Stimulated activated CD4-positive, alpha-beta T cell treated with anti-CD3 and anti-CD28 coated beads, Interleukin-12 subunit alpha, Interleukin-12 subunit beta, amount 100 ng/mL, for 24 hours (primary cell): ENCODE measurements at places on chromosomes 16 and 17.

GRCh38 chr16:71426880-71427615 is 14.8 kb downstream of the TLE7 start:
- no peak for DNase-seq

- DNase-seq, result no peak
Measured at GRCh38 chr16:57486858-57487834, 853 bp upstream of the DOK4 start.

DNA sequence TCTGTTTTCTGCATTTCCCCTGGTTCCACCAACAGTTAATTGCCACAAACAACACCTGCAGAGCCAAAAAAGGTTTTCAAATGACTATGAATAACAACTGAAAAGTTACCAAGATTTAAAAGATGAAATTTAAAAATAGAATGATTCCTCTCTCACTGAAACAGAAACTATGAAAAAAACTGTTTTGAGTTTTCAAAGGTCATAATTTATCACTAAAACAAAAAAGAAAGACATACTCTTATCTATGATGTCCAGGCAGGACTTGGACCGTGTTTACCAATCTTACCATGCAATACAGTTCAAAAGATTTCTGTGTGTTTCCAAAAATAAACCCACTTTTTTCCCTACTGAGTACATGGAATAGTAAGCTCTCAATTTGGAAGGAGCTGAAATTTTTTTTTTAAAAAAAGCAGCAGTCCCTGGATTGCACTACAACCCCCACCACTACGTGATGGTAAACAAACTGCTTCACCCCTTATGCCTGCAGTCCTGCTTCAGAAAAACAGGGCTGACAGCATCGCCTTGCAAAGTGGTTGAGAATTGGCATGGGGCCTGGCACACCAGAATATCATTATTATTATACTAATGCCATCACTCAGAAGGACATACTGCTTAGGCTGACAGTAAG is 8.5 kb downstream of the TXNDC11 start:
- DNase-seq, result no peak

DNA sequence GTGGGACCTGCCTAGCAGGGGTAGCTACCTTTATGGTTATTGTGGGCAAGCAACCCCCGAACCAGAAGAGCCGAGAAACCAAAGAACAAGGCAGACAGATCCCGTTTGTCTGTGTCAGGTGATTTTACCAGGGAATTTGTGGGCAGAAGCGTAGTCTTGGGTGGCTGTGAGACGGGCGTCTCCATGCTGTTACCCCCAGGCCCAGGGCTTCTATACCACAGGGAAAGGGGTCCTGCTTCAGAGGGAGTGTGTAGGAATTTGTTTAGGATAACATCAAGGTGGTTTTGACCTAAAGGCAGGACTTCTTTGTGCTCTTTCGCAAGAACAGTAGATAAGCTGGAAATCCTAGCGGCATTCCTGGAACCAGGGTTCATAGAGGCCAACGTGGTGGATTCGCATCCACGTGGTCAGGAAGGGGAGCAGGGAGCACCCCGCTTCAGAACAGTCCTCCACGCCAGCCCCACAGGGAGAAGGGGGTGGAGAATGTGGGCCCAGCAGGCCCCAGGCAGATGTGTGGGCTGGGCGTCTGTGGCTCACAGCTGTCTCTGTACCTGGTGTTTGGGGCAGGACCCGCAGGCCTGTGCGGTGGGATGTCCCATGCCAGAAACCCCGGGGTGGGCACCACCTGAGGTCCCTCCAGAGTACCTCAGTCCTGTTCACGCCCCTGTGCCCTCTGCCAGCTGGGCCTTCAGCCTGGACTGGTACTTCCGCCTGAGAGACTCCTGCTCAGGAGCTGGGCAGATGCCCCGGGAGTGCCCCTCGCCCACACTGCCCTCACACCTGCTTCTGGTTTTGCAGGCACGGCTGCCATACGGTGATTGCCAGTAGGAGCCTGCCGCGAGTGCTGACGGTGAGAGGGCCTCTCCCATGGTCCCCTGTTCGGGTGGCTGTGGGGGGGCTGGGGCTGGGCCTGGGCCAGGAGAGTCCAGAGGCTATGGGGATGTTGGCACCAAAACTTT is 4.1 kb downstream of the DECR2 start:
- DNase-seq, result no peak

GRCh38 chr16:726188-726437 is 130 bp downstream of the CCDC78 start:
- no peak for DNase-seq

DNA sequence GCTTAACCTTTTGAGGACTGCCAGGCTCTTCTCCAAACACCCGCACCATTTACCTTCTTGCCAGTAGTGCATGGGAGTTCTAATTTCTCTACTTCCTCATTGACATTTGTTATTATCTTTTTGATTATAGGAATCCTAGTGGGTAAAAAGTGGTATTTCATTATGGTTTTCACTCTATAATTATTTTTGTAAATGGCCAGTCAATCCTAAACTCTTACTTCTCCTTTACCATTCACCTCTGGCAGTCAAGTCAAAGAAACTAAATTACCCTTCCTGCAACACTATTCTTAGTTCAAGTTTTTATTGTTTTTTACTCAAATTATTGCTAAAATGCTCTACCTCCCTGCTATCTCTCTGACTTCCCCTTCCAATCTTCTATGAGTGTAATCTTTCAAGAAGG is 29.8 kb upstream of the ANKFY1 start:
- DNase-seq, result no peak

DNA sequence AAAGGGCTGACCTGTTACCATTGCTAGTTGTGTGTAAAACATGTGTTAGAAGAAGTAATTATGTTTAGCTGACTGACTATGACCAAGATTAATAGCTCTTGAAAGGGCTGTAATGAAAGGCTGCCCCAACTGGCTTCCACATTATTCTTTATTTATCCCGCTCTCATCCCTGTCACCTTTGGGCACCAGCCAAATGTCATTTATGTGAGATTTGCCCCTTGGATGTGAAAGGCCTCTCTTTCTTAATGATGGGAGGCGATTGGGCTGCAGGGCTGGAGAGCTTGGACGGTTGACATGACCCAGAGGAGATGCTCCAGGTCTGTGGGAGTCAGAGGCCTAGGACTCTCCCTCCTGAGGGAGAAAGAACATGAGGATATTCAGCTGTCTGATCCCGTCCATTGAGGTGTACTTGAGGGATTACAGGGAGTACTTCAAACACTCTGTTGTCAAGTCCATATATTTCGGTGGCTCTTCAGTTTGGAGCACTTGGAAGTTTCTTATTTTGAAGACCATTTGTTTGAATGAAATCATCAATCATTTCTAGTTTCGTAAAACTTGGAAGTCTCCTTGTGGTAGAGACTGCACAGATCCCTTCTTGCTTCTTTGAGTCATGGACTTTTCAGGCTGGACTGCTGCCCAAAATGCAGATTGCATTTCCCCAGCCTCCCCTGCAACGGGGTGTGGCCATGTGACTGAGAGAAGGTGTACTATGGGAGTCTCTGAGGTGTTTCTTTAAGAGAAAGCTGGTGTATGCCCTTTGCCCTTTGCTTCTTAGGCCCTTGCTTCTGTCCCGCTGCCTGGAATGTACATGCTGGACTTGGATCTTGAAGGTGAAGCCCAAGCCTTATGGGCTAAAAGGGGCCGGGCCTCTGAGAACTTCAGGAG is 51.3 kb downstream of the FTO start:
- DNase-seq, result no peak

GRCh38 chr16:87830673-87831420 is 38.5 kb downstream of the SLC7A5 start:
- DNase-seq, result no peak

- no peak for DNase-seq
Measured at GRCh38 chr16:70683146-70683944, 2.5 kb downstream of the MTSS2 start.

DNA sequence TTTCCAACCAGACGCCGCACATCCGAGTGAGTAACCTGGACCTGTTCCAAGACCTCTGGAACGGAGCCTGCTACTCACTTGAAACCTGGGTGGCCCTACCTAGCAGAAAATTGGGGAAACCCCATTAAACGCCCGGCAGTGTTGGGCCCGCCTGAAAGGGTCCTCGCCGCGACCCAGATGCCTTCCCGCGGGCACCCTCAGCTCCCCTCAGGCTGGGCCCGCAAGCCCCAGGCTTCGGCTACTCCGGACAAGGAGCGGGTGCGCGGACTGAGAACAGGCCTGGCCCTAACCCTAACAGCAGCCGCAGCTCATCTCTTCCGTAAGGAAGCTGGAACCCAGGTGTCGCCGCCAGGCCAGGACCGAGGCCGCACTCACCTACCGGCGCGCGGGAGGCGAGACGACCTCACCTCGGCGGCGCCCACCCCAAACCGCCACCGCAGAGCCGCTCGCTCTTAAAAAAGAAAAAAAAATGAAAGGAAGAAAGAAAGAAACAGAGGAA is 344 bp downstream of the PSME3IP1 start:
- DNase-seq, result peak; percentile 1

- no peak for DNase-seq
Measured at GRCh38 chr17:10773391-10773790, 30.5 kb downstream of the TMEM238L start.

DNA sequence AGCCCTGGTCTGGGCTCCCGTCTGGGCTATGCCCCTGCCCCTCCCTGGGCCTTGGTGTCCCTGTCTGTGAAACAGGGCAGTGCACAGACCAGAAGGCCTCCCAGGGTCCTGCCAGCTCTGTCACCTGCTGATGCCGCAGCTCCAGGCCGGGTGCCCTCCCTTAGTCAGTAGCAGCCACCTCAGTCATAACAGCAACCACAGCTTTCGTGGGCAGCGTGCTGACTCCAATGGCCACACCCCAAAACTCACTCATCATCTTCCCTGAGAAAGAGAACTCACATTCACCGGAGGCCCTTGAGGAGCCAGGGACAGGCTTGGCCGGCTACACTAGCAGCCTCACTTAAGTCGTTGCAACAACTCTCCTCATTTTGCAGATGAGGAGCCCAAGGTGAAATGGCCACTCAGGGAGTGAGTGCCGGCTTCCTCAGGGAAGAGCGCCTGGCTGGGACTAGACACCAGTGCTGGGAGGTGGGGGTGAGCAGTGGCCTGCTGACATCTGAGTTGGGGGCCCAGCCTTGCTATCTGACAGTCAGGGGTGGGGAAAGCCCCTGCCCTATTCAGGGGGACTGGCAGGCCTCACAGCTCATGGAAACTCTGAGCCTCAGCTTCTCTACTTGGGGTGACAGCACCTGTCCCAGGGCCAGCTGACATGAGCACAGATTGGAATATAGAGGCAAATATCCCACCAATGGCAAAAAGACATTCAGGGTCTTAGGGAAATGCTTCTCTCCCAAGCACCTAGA is 22.6 kb downstream of the SLC5A10 start:
- no peak for DNase-seq

- DNase-seq, result peak; percentile 63
Measured at GRCh38 chr17:43360376-43360738, 38.4 kb upstream of the ARL4D start.

DNA sequence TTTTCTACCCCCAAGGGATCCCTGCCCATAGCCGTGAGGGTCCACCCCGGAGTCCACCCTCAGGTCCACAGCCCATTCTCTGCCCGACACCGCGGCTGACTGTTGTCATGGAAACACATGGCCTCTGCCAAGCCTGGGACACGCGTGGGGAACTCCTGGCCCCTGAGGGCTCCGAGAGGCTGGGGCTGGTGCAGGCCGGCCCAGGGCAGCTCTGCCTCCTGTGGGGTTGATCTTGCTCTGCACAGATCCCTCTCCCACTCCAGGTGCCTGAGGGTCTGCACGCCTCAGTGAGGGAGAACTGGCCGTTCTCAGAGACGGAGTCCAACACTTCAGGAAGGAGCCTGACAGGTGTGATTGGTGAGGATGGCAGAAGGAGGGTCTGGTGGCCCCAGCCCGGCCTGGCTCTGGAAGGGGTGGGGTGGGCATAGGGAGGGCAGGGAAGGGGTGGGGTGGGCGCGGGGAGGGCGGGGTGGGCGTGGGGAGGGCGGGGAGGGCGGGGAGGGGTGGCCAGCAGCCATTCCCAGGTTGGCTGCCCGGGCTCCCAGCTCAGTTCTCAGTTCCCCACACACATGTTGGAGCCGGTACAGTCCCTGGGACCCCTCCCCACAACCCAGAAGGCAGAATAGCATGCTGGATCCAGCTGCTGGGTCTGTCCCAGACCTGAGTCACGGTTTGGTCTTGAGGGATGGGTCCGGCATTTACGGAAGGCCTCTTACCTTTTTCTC is 6.4 kb downstream of the MRPL28 start:
- no peak for DNase-seq

DNA sequence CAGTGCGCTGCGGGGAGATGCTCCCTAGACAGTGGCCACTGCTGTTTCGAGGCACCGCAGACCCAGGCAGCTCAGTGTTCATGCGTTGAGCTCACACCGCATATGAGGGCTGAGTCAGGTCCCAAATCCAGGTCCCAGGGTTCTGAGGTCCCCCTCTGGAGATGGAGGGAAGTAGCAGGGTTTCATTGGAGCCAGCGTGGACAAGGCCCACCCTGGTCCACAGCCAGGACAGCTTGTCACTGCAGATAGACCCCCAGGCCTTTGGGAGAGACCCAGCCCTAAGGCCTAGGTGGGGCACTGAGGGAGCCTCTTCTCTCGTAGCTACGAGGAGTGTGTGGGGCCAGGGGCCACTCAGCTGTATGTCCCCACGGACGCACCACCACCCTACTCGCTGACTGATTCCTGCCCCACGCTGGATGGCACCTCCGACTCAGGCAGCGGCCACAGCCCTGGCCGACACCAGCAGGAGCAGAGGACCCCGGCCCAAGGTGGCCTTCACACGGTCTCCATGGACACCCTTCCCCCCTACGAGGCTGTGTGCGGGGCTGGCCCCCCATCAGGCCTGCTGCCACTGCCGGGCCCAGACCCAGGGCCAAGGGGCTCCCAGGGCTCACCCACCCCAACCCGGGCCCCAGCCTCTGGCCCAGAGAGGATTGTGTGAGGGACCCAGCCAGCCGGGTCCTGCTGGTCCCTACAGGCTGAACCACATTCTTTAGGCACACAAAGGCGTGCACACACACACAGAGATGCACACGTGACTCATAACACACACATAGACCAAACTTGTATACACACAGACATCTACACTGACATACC is 53.4 kb downstream of the BEAN1 start:
- no peak for DNase-seq

DNA sequence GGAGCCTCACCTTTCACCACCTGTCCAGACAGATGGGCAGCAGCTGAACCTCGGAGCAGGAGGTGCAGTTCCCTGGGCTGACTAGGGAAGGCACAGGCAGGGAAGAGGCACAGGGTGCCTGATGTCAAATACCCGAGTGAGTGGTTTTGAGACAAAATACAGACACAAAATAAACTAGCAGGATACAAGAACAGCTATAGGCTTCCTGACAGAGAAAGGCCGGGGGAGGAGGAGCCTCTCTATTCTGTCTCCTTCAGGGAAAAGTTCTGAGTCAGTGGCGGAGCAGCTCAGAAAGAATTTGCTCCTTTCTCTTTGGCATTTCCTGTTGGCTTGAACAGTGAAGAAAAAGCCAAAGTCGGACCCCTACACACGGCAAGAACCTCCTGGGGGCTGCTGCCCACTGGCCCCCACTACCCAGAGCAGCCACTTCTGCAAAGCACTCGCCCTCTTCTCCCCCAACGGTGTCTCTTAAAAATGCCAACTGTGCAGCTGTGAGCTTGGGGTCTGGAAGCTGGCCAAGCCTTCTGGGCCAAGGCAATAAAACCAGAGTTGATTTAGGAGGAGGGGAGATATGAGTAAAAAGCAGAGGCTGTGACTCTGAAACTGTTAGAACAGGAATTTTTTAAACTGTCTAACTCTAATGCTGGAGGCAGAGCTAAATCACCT is 14.4 kb upstream of the FAAP100 start:
- DNase-seq, result no peak
